Cardiac muscle cell (in vitro differentiated cells and primary cell): ENCODE measurements at places on chromosomes 1 and 21. TPM values are rescaled to one million over a fixed set of nuclear protein-coding genes. Genes with fewer than 3 reads are reported as not detected.

GRCh38 chr1:205769641-205770365, 5.5 kb downstream of the RAB29 start:
- DNase-seq, result no peak

TMEM9 gene
- polyA plus RNA-seq, result 171 and 195 TPM in 2 replicates

DNA sequence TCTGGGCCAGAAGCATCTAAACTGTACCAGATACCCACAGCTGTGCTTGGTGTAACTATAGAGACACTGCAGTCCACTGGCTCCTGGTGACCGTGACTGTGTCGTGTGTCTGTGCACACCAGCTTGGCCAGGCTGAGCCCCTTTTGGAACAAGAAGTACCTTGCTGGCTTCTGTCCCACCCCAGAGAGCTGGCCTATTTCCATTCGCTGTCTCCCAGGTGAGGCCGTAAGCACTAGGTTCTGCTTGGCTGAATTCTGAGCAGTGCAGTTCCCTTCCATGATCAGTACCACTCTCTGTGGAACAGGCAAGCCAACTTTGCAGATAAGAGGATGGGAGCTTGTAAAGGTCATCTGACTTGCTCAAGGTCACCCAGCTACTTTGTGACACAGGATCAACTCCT, 119.9 kb upstream of the DNAH14 start:
- DNase-seq, result no peak

GRCh38 chr1:119260506-119260905, 108.1 kb upstream of the HAO2 start:
- no peak for DNase-seq
